ENCODE measurements at places on chromosomes 5 and 9.

DNA sequence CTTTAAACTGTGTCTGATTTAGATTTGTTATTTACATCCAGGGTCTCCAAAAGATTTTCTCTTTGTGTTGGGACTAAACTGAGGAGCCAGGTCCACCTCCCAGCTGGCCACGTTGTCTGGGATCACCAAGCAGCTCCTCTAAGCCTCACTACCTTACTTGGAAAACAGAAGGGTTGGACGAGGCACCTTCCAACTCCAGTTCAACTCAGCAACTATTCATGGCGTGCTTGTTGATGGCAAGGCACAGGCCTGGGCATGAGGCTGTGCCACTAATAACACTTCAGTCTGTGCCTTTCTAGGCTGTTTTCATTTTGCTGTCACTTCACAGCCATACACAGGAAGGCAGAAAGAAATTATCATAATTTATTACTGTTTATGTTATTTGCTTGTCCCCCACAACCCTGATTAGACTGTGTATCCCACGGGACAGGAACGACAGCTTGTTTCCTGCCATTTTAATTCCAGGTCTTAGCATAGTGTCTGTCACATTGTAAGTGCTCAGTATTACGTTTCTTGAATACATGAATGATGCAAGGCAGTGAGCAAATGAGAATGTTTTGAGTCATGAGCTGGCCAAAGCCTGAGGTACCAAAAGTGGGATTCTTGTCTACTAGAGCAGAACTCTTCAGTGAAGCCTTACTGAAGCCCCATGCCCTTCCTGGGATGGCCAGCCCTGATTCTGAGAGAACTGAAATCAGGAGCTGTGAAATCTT lies 125.8 kb downstream of the GALNT10 start:
- no peak for DNase-seq

- no peak for DNase-seq
Observed at GRCh38 chr9:90112788-90113187, 508.0 kb downstream of the GADD45G start.

DNA sequence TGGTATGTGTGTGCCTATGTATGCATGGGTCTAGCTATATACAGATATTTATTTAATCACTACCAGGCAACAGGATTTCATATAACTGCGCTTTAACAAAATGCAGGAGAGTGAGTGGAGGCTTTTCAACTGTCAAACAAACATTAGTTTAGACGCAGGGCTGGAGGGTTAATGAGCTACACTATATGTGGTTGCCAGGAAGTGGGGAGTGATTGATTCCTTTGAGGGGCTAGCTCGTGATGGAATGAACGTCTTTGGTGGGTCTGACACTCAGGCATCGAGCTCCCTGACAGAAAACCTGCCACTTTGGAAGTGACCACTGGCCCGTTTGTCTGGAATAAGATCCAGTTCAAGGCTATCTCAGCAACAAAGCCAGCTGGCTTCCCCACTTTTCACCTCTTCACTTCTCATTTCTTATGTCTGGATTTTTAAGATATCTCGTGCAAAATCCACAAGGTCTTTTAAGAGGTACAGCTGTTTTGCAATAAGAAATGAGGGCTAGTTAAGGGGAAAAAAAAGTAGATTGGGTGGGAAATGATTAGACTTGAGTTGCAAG lies 78.0 kb downstream of the CFAP77 start:
- DNase-seq, result no peak

DNA sequence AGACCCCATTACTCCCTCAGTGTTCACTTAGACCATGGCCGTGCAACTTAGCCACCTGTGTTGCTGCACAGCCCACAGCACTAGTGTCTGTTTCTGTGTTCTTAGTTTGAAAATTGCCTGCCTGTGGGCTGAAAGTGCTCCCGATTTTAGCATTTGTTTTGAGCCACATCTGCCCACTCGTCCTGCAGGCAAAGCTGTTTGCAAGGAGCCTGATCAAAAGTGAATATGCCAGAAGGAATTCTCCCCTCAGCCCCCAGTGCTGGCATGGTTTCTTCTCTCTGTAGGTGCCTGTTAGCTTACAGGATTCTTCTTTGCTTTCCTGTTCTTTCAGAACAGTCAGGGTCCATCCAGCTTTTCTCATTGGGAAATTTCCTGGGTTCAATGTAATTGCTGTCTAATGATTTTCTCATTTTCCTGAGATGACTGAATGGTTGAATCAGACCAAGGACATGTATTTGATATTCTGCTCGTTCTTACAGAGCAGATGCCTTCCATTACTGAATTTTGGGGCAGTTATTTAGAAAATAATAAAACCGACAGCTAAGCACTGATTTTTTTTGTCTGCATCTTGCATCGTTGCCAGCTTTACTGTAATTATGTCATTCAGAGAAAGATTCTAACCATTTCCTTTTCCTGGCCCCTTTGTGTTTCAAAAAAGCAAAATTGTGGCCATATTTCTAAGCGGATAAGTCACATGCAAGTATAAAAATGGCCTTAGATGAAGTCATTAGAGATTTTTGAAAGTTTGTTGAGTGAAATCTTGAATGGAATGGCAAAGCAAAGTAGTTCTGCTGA lies 111.1 kb upstream of the CKMT2 start:
- DNase-seq, result no peak

- DNase-seq, result no peak
Observed at GRCh38 chr5:111998871-111999270, 241.9 kb upstream of the NREP start.

DNA sequence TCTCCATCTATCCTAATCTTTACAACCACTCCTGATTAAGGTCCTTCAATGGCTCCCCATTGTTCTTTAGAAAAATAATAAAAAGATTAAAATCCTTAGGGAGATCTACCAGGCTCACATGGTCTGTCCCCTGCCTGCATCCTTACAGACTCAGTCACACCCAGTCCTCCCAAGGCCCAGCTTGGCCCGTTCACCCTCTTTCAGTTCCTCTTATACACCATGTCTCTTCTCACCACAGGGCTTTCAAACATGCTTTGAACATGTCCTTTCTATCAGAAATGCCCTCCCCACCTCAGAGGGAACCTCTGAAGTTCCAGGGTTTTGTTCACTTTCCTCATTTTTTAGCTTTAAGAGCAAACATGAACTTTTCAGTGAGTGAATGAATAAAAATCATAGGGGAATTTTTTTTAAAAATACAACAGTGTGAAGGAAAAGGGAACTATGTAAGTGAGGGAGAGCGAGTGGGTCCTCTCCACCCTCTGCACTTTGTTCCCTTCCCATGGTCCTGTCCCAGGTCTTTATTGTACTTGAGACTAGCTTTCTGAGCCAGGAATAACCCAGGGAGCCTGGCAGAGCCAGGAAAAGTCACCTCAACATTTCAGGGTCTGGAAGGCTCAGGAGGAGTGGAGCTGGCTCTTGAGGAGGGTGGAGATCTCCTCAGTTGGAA lies 55.3 kb downstream of the TRPC7 start:
- no peak for DNase-seq

GRCh38 chr5:15702102-15702501 lies 202.1 kb downstream of the FBXL7 start:
- DNase-seq, result no peak

DNA sequence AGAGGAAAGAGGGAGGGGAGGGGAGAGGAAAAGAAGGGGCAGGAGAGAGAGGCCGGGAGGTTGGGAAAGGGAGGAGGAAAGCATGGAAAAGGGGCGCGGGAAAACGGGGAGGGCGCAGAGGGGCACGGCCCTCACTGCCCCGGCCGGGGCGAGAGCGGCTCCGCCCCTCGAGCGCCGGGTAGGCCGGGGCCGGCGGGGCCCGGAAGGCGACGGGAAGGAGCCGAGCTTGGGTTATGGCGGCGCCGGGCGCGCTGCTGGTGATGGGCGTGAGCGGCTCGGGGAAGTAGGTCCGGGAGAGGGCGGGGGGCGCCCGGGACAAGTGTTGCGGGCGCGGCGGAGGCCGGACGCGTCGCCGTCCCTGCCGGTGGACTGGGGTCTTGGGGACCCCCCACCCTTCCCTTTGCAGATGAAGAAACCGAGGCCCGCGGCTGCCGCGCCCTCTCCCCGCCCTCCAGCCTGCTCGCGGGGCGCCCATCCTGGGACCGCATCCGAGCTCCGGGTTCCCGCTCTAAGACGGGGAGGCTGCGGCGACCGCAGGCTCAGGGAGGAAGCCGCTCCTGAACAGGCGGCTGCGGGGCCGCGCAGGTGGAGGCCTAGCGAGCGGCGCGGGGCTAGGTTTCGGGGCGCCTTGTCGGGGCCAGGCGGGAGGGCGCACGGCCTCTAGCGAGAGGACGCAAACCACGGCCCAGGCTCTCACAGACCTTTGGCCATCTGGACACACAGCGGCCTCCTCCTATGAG lies at the start of gene IDNK:
Gene IDNK (plus strand): TSS at position 205 of the 740 bp plus-strand sequence. CDS start 29 bp downstream, at position 234.
- peak; percentile 50 for DNase-seq

GRCh38 chr9:120310035-120310434 lies 269.9 kb downstream of the CDK5RAP2 start:
- no peak for DNase-seq

DNA sequence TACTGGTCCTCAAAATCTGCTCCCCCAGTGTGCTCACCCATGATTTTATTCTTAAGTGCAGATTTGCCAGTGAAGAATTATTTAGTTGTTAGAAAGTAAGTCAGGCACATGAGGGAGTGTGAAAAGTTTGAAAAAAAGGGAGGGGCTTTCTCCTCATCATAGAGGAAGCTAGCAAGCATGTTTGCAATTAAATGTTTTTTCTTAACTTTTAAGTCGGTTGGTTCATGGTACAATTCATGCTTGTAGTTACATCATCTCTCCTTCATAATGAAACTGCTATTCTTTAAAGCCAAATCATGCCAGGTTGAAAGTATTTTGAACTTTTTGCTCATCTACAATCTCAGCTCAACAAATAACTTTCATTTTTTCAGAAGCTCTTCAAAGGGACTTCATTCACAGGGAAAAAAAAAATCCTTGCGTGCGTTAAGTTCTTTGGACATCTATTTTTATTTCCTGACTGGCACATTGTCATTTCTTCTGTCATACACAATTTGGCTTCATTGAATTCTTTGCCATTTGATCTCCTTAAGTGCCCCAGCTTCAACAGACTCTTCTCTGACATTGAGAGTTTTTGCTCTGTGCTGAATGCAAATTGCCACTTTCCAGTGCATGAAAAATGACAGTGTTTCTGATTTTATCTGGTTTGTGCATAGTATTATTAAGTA lies 456.9 kb downstream of the TMEM232 start:
- DNase-seq, result no peak

DNA sequence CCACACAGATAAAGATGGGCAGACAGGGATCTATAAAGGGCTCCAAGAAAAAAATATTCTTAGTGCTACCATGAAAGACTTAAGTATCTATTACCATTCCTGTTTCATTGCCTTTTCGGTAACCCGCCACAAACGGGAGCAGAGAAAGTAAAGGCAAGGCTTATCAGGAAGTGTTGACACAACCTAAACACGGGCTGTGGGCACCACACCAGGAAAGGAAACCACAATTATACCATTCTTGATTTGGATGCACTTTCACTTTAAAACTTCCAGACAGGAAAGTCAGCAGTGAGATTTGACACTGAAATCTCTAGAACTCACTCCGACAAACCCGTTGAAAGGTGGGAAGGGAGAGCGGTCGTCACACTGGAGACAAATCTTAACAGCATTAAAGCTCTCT lies 6.5 kb downstream of the TLE1 start:
- no peak for DNase-seq

DNA sequence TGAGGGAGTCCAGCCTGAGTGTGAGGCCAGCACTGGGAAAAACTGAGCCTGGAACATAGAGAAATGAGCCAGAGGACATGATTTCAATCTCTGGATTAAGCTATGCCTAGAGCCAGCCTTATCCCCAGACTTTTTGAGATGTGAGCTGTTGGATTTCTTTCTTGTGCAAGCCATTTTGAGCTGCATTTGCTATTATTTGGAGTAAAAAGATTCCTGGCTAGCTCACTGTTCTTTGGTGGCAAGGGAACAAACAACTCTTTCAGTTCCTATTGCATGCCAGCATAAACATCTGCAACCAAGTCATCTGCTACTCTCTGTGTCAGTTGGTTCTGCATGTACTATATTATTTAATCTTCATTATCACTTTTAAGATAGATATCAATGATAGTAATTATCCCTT lies 70.1 kb upstream of the MAN2A1 start:
- no peak for DNase-seq

- no peak for DNase-seq
Observed at GRCh38 chr9:98973576-98973975, 29.9 kb downstream of the COL15A1 start.

GRCh38 chr5:135058331-135058732 lies 24.3 kb upstream of the PITX1 start:
- no peak for DNase-seq

GRCh38 chr5:124996764-124997077 lies 250.3 kb upstream of the ZNF608 start:
- no peak for DNase-seq

DNA sequence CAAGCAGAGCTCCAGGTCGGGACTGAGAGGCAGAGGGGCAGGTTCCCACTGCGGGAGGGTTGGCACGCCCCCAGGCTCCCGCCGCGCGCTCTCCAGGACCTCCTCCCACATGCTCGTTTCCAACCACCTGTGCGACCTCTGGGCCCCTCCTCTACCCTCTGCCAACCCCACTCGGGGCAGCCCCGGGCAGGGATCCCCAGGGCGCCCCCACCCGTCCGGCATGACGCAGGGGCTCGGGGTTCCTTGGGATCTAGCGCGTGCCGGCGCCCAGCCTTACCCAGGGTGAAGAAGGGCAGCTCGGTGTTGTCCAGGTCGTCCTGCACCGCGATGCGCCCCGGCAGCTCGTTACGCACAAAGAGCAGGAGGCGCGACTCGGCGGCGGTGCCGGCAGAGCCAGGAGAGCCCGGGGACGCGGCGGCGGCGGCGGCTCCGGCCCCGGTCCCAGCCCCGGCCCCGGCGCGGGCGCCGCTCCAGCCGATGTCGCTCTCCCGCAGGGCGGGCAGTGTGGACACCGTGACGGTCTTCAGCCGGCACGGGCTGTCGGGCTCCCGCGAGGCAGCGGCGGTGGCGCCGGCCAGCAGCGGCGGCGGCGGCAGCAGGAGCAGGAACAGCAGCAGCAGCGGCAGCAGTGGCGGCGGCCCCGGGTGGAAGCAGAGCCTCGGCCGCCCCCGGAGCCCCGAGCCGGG lies 494 bp downstream of the ASTN2 start:
- DNase-seq, result no peak

DNA sequence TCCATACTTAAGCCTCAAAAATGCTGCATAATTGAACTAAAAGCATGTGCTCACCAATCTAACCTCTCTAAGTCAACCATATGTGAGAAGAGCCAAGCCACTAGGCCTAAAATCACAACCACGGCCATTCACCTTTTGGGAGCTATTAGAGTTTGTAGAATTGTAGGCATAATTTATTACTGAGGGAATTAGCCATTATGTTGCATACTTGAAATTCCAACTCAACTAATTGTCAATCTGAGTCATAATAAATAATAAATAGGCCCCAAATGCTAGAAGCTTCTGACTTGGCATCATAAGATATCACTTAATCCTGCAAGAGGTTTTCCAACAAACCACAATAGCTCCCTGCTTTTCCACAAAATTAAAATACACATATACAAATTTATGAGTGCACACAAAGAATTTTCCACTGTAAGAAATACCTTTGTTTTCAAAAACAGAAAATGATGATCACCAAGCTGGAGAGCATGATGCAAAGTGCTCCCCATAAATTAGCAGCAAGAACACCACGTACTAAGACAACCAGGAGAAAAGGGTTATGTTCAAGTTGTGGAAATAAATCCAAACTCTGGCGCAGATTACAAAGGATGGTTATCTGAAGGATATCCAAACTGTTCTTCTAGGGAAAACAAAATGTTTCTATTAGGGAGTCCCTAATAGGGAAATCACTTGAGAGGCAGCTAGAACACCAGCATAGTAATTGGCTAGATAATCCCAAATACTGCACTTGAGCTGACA lies 250.0 kb upstream of the SLC30A5 start:
- no peak for DNase-seq

Data from T-cell (primary cell).